Mesenchymal stem cell (in vitro differentiated cells and primary cell): ENCODE measurements at places on chromosomes 1 and 21.

GRCh38 chr1:216523449-216524190 lies 100.4 kb upstream of the USH2A start:
- peak; percentile 61 for DNase-seq

- peak; percentile 47 for DNase-seq
Observed at GRCh38 chr1:39250460-39251240, 46.2 kb downstream of the MACF1 start.

DNA sequence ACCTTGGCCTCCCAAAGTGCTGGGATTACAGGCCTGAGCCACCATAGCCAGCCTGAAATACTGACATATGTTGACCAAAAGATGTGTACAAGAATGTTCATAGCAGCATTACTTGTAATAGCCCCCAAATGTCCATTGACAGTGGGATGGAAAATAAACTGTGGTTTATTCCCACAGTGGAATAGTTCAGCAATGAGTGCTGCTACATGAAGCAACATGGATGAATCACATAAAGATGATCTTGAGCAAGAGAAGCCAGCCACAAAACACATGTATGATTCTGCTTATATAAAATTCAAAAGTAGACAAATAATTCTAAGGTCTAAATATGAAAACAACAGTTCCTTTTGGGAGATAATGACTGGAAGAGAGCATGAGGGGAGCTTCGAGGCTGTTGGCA lies 9.1 kb upstream of the CREG1 start:
- peak; percentile 62 for DNase-seq

GRCh38 chr1:43547538-43548072 lies 16.9 kb downstream of the PTPRF start:
- no peak for DNase-seq

- DNase-seq, result no peak
Observed at GRCh38 chr1:187715483-187715882, 886.7 kb downstream of the PLA2G4A start.

- peak; percentile 1 for DNase-seq
Observed at GRCh38 chr1:69572921-69573320, 5.2 kb downstream of the LRRC7 start.

DNA sequence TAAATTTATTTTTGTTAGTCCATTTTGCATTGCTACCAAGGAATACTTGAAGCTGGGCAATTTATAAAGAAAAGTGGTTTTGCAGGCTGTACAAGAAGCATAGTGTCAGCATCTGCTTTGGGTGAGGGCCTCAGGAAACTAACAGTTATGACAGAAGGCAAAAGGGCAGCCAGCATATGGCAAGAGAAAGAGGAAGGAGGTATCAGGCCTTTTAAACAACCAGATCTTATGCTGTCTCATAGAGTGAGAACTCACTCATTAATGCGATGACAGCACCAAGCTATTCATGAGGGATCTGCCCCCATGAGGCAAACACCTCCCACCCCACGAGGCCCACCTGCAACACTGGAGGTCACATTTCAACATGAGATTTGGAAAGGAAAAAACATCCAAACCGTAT lies 898.4 kb downstream of the KCNT2 start:
- DNase-seq, result no peak

GRCh38 chr1:232620356-232620969 lies 9.5 kb downstream of the SIPA1L2 start:
- DNase-seq, result peak; percentile 85

DNA sequence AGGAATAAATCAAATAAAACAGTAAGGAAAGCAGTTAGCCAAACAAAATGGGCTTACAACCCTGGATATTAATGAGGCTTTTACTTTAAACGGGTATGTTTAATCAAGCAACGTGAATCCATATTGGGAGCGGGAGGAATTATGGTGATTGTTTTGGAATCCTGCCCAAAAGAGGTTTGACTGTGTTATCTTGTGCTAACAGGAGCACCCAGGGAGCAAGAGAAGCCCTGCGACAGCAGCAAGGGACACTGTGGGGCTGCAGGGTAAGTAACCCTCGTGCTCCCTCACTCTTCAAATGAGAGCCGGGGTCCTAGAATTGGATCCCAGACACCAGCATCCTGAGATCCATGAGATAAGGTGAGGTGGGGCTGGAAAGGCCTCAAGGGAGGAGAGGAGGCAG lies 72.6 kb upstream of the PGBD5 start:
- no peak for DNase-seq

- DNase-seq, result no peak
Observed at GRCh38 chr1:31567956-31568570, 8.3 kb upstream of the TINAGL1 start.

- DNase-seq, result no peak
Observed at GRCh38 chr1:226086776-226087175, 24.3 kb downstream of the H3-3A start.

DNA sequence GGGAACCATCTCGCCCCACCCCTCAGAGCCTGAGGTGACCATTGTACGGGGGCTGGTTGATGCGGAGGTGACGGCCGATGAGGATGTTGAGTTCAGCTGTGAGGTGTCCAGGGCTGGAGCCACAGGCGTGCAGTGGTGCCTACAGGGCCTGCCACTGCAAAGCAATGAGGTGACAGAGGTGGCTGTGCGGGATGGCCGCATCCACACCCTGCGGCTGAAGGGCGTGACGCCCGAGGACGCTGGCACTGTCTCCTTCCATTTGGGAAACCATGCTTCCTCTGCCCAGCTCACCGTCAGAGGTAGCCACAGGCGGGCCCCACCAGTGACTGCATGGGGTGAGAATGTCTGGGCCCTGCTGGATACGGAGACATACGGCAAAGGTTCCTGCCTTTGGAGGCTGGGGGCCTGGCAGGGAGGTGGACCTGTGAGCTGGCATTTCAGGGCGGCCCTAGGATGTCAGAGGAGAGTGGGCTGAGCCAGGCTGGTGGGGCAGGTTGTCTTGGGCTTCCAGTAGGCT lies 98.5 kb downstream of the TRIM11 start:
- DNase-seq, result no peak

DNA sequence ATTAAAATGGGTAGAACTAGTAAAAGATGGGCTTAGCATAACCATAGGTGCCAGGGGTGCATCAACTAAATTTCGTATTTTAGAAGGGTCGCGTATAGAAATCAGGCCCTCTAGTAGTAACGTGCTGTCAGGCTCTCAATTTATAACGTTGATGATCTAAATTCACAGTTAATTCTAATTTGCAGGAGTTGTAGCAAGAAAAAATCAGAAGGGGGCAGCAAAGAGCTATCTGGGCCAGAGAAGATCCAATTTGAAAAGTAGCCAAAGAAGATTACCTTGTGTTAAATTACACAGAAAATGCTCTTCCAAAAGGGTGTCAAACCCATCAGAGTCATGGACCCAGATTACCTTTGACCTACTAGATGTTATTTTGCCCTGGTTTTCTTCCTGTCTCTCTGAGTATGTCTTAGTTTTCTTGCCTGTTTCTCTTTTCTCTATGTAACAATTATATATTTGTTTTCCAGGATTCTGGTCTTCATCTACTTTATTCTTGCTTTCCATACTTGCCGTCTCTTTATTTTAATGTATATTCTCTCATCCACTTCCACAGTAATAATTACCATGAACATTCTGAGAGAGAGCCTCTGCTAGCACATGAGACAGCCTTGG lies 1030.9 kb downstream of the AMY1C start:
- DNase-seq, result peak; percentile 30

DNA sequence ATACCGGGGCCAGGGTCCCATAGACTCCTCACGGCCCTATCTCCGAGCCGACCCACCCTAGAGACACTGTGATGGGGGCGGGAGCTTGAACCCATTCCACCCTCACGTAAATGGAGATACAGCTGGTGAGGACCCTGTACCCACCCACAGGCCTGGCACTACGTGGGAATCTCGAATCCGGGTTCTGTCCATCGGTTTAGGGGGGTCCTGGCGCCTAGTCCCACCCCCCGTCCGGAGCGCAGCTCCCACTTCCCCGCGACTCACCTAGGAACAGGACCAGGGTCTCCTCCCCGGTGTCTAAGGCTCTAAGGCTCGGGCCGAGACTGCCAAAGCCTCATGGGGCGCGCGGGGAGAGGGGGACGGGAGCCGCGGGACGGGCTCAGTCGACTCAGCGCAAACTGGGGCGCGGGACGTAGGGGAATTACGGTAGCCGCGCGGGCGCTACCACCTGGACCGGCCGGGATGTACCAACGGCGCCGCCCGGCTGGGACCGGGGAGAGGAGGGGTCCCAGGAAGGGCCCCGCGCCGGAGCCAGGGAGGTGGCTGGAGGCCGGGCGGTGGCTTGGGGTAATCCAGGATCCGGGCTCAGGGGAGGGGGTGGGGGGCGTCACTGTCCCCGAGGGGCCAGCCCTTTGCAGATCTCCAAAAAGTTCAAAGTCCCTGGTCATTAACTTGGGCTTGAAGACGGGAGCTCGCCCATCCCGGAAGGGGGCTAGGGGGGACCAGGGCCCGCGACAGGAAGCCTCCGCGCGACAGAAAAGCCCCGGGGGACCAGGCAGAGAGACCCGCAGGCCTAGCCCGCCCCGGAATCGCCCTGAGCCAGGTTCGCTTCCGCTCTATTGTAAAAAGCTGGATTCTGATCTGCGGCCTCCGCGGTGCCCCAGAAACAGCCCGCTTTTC lies 1.0 kb downstream of the PLEKHG5 start:
- DNase-seq, result peak; percentile 75
